ENCODE measurements at places on chromosomes 4 and X.
A peak's percentile ranks its signal among the peaks of the same experiment; 100 is the strongest.

- DNase-seq: peak; percentile 28
These were observed 40.0 kb downstream of the C4orf51 start for GRCh38 chr4:145719752-145720624.

DNA sequence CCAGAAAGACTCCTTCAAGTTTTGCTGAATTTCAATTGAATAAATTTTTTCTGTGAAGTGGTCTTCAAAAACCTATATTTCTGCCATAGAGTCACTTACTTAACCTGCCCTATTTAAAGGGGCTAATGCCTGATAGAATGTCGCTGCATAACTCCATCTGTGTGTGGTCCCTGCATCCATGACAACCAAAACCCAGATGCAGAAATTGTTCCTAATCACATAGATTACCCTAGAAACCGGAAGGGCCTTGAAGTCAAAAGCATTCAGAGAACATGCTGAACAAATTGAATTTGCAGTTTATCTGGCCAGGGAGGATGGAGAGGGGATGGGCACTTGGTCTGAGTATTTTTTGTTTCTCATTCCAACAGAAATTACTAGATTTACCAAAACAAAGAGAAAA is 1.5 kb upstream of the PARM1 start:
- no peak for DNase-seq

GRCh38 chr4:61545902-61546480 is 345.9 kb downstream of the ADGRL3 start:
- DNase-seq: no peak

GRCh38 chr4:38024206-38024509 is 64.0 kb downstream of the PTTG2 start:
- DNase-seq: no peak

- DNase-seq: no peak
These were observed 664.7 kb upstream of the FAM241A start for GRCh38 chr4:111480510-111480909.

DNA sequence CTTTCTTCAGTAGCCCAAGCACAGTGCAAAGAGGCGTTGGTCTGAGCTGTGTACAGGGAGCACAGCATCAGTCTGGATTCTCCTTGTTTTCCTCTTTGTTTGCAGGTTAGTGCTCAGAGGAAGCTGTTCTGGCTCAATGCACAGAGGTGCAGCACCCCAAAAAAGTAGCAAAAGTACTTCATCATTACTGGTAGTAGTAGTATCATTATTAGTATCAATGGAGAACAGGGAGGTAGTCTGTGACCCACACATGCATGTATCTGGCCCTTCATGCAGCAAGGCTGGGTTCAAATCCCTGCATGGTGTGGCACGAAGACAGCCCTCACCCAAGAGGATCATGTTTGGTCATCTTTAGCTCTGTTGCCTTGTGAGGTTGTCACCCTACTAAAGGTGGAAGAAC is 68.7 kb downstream of the CXXC4 start:
- DNase-seq: no peak

DNA sequence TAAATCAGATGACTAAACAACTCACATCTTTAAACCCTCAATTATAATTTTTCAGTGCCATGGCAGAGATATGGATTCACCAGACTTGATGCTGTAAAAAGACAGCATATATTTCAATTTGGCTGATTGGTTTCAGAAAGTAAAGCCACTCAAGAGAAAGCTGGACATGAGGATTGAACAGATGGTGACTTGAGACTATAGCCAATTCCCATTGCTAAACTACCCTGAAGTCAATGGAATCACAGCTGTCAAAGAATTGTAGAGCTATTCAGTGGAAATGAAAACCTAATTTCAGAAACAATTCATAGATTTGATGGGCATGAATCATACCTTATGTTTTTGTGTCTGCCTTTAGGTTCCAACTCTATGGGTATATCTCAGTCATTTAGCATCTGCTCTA is 510.6 kb upstream of the BOD1L1 start:
- DNase-seq: no peak

DNA sequence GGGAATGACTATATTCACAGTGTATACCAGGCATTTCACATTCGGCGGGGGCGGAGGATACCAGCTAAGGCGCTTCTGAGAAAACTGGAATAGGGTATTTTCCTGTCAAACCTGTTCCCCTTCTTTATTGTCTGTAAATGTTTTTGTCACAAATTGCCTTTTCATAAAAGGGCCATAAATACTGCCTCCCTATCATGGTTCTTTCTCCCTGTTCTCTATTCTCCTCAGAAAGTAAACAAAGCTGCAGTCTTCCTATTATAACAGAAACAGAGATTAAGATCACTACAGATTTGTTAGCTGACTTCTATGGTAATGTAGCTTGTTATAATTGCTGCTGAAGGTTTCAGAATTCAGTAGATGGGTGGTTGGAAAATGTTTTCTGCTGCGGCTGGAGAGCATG is 32.2 kb downstream of the MID2 start:
- no peak for DNase-seq

- peak; percentile 25 for DNase-seq
These were observed at the start of gene SHROOM4 for GRCh38 chrX:50813843-50814661. SHROOM4 (minus strand) TSS chrX:50814194; CDS start chrX:50814018, 176 bp downstream.

DNA sequence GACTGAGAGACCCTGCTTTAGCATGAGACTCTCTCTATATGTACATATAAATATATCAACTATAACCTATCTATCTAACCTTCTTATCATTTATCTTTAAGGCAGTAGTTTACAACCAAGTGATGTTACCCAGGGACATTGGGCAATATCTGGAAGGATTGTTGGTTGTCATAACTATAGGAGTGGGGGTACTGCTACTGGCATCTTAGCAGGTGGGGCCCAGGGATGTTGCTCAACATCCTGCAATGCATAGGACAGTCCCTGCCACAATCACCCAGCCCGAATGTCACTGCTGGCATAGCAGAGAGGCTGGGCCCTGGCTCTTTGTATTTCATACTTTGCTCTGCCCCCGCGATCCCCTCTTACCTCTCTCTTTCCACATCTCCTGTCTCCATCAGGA is 397.7 kb downstream of the IL15 start:
- DNase-seq: no peak

DNA sequence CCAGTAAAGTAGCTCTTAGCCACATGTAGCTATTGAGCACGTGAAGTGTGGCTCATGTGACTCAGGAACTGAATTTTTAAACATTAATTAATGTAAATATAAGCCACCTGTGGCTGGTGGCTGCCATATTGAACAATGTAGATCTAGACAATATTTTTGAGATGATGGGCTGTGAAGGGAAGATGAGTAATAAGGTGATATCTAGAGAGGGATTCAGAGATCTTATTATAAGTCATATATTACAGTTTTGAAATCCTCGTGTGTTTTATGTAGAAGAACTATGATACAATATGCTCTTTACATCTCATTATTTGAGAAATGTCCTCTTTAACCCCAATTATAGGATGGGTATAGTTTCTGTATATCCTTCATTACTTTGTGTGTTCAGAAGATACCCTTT is 5.6 kb downstream of the GAR1 start:
- no peak for DNase-seq

DNA sequence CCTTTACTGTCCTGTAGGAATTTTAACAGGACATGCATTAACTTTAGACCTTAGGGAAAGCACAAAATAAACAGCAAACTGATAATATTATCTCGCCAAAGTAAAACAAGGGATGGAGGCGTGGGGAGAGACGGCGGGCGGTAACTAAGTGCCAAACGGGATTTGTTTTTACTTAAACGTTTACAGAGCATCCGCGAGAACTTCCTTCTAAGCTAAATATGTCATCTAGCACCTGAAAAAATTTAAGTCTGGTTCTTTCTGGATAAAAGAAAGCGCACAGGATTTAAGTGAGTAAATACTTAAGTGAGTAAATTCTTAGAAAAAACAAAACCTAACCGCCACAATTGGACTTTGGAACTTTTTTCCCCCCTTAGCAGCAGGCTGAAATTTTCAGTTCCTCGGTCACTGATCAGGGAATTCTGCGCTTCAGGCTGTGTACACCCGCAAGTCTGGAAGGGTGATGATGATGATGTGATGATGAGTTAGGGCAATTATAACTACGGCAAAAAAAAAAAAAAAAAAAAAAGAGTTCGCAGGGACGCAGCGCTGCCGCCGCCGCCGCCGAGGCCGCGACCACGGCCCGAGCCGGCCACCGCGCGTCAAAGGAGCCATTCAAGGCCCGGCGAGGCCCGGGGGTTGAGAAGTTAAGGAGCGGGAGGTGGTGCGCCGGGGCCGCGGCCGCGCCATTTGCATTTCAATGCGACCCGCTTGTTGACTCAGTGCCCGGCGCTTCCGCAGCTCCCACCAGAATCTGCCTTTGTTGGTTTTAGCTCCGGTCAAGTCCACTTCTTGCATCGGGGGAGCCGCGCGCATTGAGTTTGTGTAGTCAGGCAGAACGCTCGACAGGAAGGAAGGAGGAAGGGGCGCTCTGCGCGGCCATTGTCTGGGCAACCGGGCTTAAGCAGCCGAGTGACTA is 108.8 kb downstream of the SPRY1 start:
- peak; percentile 57 for DNase-seq

DNA sequence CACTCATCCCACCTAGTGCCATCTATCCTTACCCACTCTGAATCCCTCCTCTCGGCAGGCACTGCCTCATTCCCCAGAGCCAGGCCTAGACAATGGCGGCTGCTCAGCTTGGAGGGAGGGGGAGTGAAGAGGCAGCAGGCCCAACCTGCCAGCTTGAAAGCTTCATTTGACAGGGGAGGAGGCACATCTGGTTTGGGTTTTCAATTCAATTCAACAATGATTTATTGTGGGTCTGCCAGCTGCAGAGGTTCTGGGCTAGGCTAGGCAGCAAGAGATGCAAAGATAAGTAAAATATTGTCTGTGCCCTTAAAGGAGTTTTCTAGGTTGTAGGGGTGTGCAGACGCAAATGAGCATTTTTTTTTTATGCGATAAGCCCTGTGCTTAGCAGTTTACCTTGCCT is 58.5 kb downstream of the RTL9 start:
- no peak for DNase-seq

DNA sequence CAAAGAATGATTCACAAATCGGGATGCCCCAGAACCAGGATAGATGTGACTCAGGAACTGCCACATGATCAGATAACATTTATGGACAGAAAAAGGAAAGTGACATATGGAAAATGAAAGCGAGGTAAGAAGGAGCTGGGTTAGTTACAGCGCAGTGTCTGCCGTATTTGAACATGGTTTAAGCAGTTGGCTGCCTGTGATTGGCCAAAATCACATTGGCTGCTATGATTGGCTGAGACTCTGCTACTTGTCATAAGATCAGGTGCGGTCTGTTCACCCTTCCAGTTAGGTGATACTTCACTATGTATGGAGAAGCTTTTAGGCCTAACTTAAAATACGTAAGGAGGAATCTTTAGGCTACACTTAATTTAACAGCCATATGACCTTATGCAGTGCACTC is 322.7 kb upstream of the HAND2 start:
- peak; percentile 17 for DNase-seq

- no peak for DNase-seq
These were observed 94.9 kb downstream of the ARHGAP24 start for GRCh38 chr4:85569730-85570299.

DNA sequence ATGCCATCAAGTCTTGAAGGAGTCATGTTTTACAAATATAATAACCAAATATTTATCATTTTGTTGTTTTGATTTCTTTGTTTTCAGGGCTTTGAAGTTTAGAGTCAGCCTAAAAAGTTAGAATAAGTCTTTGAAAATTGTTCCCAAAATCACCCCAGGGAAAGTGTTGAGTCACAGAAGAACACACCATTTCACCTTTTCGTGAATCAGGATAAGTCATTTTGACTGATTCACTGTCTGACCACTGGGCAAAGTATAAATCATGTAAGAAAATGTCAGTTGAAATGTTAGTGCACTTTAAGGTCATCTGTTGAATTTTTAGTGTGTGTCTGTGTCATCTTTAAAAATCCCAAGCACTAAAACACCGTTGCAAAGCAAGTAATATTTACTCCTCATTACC is 1320.1 kb downstream of the RPA4 start:
- no peak for DNase-seq

- no peak for DNase-seq
These were observed 76.2 kb downstream of the STARD8 start for GRCh38 chrX:68723491-68724155.

DNA sequence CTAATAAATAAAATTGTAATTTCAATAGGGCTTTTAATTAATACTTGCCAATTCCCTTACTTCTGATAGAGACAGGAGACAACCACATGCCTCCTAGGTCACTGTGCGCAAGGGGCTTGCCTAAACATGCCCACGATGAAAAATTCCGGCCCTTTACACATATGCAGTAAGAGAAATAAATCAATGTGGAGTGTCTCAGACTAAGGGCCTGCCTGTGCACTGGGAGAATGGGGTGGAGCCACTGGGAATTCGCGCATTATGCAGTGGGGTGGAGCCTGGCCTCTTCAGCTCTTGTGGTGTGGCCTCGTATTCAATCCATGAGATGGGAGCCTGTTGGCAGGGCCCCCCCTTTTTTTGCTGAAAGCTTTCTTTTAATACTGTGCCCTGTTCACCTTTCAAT is 484.5 kb downstream of the PDGFC start:
- no peak for DNase-seq

- DNase-seq: no peak
These were observed 20.5 kb downstream of the ARSJ start for GRCh38 chr4:113958766-113959538.

DNA sequence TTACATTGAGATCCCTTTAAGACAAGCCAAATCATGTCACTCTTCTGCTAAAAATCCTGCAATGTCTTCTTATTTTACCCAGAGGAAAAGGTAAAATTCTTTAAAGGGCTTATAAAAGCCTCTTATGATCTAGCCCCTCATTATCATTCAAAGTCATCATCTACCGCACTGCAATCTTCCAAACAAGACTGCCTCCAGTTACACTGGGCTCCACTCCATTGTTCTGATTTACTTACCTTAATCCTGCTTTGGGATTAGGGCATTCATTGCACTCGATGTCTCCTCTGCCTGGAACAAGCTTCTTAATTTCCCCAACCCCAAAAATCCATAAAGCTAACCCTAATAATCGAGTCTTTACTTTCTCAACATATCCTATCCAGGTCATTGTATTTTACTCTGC is 269.1 kb downstream of the PCDH18 start:
- DNase-seq: no peak

GRCh38 chr4:188867796-188868195 is 728.6 kb downstream of the TRIML1 start:
- DNase-seq: no peak

DNA sequence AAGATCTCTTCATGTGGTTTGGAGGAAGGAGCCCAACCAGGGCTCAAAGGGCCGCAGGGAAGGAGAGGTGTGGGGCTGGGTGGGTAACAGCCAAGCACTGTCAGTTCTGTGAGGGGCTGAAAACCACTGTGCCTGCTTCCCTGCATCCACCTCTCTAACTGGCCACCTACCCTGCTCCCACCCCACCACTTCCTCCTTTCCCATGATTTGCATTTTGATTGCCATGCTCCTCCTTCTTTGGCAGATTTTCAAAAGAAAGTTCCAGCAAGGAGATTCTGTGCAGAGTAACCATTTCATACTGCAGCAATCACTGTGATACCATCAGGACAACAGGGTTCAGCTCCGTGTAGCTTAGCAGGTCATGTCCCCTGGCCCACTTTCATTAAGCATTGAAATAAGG is 1.8 kb downstream of the ZNF674 start:
- no peak for DNase-seq

DNA sequence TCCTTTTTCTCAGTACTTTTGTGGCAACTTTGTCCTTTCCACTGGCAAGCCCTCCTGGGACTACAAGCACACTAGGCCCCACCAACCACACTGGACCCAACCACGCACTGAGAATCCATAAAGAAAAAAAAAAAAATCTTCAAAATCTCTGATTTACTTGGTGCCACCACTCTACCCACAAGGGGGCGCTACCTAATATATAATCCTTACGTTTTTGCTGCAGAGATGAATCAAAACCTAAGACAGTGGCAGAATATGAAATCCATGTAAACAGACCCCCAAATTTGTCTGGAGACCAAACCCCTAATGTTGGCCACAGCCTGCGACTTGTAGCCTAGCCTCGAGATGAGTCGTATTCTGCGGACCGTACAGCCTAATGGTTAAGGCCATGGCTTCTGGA is 63.5 kb upstream of the ARHGAP36 start:
- peak; percentile 23 for DNase-seq
